ENCODE measurements at places on chromosomes 2 and 18. TPM values are rescaled to one million over a fixed set of nuclear protein-coding genes. Genes with fewer than 3 reads are reported as not detected.

GRCh38 chr18:52408800-52409302 is 68.9 kb downstream of the DCC start:
- H3K4me3 ChIP-seq = no peak overlapping the region
- no peaks in the 10 kb centered on the region for H3K4me1 ChIP-seq
- DNase-seq = no peak
- no peaks in the 10 kb centered on the region for H3K36me3 ChIP-seq
- no peaks in the 10 kb centered on the region for H3K27me3 ChIP-seq

DNA sequence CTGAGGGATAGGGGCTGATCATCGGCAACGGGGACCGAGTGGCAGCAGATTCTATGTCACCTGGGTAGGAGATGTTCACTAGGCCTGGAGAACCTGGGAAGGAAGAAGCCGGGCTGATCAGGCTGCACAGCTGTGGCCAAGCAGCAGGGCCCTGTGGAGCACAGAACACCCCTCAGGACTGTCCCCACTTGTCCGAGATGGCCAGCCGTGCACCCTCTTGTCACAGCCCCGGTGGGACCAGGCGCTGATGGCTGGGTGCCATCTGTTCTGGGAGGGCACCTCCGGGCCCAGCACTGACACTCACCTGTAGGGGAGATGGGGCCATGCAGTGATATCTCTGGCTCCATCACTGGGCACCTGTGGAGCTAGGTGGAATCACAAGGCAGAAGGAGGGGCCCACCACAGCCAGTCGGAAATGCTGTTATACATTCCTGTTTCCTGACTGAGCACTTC is 217.9 kb upstream of the RAB6C start:
- H3K36me3 ChIP-seq = no peaks in the 10 kb centered on the region
- no peaks in the 10 kb centered on the region for H3K4me1 ChIP-seq
- H3K4me3 ChIP-seq = no peak overlapping the region
- no peaks in the 10 kb centered on the region for H3K27me3 ChIP-seq

- no peak overlapping the region for H3K4me3 ChIP-seq
- H3K36me3 ChIP-seq = no peaks in the 10 kb centered on the region
- H3K27ac ChIP-seq = no peak overlapping the region
Observed at GRCh38 chr18:48050176-48050575, 119.7 kb upstream of the SMAD2 start.

GRCh38 chr18:25346561-25346960 is 5.4 kb downstream of the ZNF521 start:
- peaks cover 5% of the 10 kb centered on the region for H3K4me1 ChIP-seq
- no peak for DNase-seq
- no peak overlapping the region for H3K4me3 ChIP-seq

- no peaks in the 10 kb centered on the region for H3K4me1 ChIP-seq
- no peak overlapping the region for H3K27ac ChIP-seq
- peak; percentile 41 for DNase-seq
- H3K36me3 ChIP-seq = no peaks in the 10 kb centered on the region
- no peaks in the 10 kb centered on the region for H3K27me3 ChIP-seq
Observed at GRCh38 chr2:219997341-219997851, 370.0 kb downstream of the SLC4A3 start.

DNA sequence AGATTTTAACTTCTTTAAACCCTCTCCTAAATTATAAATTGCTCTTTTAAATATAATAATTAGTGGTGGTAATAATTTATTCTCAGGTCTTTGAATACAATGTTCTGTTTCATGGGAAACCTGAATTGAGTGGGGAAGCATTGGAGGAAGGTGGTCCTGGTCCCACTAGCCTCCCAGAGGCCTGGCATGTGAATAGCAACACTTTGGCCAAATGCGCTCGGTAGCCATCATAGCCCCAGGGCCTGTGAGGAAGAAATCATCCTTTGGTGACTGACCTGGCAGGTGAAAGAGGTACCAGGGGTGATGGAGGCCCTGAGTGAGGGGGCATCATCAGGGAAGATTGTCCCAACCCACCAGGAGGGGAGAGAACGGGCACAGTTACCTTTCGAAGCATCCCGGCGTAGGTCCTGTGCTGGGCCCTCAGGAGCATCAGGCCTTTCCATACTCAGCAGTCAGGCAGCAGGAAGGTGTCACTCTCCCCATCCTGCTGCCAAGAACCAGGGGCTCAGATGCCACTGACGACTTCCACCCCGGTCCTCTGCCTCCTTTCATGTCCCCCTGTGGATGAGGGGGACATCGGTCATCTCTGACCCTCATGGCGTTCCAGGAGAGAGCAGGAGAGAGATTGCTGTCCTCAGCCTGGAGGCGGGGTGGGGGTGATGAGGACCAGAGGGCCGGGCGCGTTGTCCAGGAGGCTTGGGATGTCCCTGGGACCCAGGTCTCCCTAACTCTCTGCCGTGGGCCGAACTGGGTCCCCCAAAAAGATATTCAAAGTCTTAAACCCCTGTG is 78.6 kb upstream of the HPCAL1 start:
- no peak for DNase-seq
- H3K4me3 ChIP-seq = no peak overlapping the region
- no peaks in the 10 kb centered on the region for H3K27me3 ChIP-seq
- no peaks in the 10 kb centered on the region for H3K36me3 ChIP-seq
- H3K27ac ChIP-seq = no peak overlapping the region

The CD8B gene
- not detected for total RNA-seq

- H3K27me3 ChIP-seq = no peaks in the 10 kb centered on the region
- H3K36me3 ChIP-seq = no peaks in the 10 kb centered on the region
- H3K4me1 ChIP-seq = peaks cover 55% of the 10 kb centered on the region
- H3K4me3 ChIP-seq = no peak overlapping the region
Observed at GRCh38 chr2:20565623-20566236, 85.2 kb downstream of the HS1BP3 start.

DNA sequence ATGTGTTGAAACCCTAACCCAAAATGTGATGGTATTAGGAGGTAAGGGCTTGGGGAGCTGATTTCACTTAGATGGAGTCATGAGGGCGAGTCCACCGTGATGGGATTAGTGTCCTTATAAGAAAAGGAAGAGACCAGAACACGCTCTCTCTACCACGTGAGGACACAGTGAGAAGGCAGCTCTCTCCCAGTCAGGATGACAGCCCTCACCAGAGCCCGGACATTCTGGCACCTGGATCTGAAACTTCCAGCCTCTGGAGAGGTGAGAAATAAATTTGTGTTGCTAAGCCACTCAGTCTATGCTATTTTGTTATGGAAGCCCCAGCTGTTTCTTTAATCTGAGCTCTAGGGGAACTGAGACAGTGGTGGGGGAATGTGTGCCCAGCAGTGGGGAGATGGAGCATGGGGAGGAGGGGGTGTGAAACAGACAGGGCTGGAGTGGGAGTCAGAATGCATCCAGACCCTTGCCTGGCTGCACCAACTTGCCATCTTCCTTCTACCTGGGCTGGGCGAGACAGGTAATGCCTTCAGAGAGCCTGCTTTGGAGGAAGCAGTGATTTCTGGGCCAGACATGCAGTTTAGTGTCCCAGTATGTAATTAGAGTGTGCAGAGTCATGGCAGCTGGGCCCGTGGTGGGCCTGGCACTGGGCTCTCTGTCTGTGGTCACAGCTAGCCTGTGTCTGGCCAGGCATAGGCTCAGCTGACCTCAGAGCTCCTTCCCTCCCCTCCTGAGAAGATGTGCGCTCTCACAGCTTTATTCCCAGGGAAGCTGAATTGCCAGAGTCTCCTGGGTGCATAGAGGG is 38.1 kb downstream of the RHOB start:
- no peaks in the 10 kb centered on the region for H3K36me3 ChIP-seq
- H3K27me3 ChIP-seq = no peaks in the 10 kb centered on the region
- DNase-seq = no peak
- H3K27ac ChIP-seq = no peak overlapping the region

- H3K27me3 ChIP-seq = no peaks in the 10 kb centered on the region
- no peak overlapping the region for H3K27ac ChIP-seq
- H3K4me3 ChIP-seq = no peak overlapping the region
- DNase-seq = no peak
- no peaks in the 10 kb centered on the region for H3K4me1 ChIP-seq
Observed at GRCh38 chr2:204437815-204438756, 107.2 kb upstream of the PARD3B start.

DNA sequence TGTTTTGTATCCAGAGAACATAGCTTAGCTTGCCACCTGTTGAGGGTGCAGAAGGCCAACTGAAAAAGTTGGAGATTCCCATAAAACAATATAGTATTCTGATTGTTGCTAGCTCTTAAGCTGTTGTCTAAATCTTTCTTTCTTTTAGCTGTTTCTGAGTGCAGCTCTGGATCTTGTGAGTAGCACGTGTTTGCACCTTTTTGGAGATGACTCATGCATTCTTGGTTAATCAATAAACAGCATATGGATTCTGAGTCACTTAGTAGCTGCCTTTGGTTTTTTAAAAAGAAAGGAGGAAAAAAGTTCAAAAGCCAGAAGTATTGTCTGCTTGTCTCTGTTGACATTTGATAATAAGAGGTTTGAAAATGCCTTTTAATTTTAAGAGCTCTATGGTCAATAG is 483.0 kb upstream of the FSIP2 start:
- no peaks in the 10 kb centered on the region for H3K36me3 ChIP-seq
- H3K4me1 ChIP-seq = no peaks in the 10 kb centered on the region
- DNase-seq = no peak
- no peak overlapping the region for H3K4me3 ChIP-seq
- H3K27ac ChIP-seq = no peak overlapping the region

DNA sequence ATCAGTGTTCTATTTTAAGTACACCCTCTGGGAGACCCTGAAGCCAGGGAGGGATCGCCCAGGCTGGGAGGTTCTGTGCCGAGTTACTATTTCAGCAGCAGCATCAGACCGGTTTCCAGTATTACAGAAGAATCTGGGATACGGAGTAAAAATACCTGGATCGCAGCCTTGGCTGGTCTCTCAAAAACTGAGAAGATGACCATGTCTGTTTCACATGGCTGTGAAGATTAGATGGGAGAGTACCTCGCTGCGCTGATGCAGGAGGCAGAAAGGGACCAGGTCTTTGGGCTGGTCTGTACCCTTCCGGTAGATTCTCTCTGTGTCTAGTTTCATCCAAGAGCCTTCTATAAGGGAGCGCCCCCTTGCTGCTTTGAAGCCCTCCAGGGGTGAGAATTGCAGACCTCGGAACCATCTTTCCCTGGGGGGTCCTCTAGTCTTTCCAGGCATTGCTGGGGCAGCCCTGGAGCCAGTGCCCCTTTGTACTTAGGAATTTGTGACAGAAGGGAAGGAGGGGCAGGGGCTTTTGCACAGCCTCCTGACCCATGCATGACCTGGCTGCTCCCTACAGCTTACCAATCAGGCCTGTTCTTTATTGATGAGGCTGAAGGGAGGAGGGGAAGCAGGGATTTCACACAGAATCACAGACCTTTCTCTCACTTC is 56.3 kb upstream of the MAPRE3 start:
- H3K36me3 ChIP-seq = no peaks in the 10 kb centered on the region
- peaks cover 42% of the 10 kb centered on the region for H3K27me3 ChIP-seq
- no peak overlapping the region for H3K4me3 ChIP-seq
- no peaks in the 10 kb centered on the region for H3K4me1 ChIP-seq
- H3K27ac ChIP-seq = no peak overlapping the region

DNA sequence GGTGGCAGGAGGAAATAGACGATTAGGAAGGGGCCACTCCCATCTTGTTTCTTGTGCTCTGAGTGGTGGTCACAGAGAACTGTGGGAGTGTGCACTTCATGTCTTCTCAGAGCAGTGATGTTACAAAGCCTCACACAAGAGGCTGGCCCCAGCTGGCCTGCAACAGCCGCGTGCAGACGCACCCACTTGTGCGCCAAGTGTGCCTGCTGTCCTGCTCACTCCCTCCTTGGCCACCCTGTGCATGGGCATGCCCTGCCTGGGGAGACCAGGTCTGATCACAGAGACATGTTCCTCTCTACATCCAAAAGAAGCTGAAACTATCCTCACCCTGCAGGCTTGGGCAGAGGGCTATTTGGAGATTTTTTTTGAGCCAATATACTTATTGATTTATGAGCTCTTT is 108.4 kb downstream of the MRO start:
- H3K4me1 ChIP-seq = no peaks in the 10 kb centered on the region
- H3K4me3 ChIP-seq = no peak overlapping the region
- no peak for DNase-seq
- H3K27me3 ChIP-seq = no peaks in the 10 kb centered on the region
- H3K36me3 ChIP-seq = no peaks in the 10 kb centered on the region
- no peak overlapping the region for H3K27ac ChIP-seq

- H3K27ac ChIP-seq = no peak overlapping the region
- H3K4me3 ChIP-seq = no peak overlapping the region
- no peaks in the 10 kb centered on the region for H3K27me3 ChIP-seq
- DNase-seq = no peak
- no peaks in the 10 kb centered on the region for H3K4me1 ChIP-seq
Observed at GRCh38 chr2:13504808-13505207, 788.1 kb downstream of the TRIB2 start.

GRCh38 chr2:189500456-189501160 is 59.3 kb downstream of the WDR75 start:
- DNase-seq = no peak
- H3K27me3 ChIP-seq = no peaks in the 10 kb centered on the region
- H3K36me3 ChIP-seq = no peaks in the 10 kb centered on the region
- H3K4me1 ChIP-seq = 0 out of 2 replicates have a peak, but pooled peaks cover 3% of the 10 kb centered on the region

The ALPP gene
- total RNA-seq = 0.08 TPM

- no peak for DNase-seq
- H3K4me1 ChIP-seq = no peaks in the 10 kb centered on the region
- no peak overlapping the region for H3K27ac ChIP-seq
- peaks cover 2% of the 10 kb centered on the region for H3K27me3 ChIP-seq
Observed at GRCh38 chr2:8580316-8581233, 101.3 kb upstream of the ID2 start.

The CLIP4 gene
- 19.6 TPM for total RNA-seq

DNA sequence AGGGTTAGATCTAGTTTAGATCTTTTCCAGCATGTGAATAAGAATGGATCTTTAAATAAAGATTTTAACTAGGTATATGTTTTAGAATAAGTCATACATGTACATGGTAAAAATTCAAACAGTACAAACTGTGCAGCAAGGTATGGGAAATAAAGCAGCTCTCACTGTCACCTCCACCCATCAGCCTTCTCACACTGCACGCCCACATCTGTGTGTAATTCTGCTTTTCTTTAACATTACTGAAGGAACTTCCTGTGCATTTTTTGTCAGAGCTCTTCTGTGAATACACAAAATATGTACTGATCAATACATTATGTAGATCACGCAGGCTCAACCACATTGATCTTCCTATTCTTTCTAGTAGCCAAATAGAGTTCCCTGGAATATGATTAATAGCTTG is 3.4 kb downstream of the CASP8 start:
- H3K27me3 ChIP-seq = no peaks in the 10 kb centered on the region
- DNase-seq = no peak
- H3K4me3 ChIP-seq = no peak overlapping the region
- no peak overlapping the region for H3K27ac ChIP-seq

The ABHD3 gene
- total RNA-seq = 13.2 TPM

GRCh38 chr2:104444392-104444791 is 409.5 kb upstream of the POU3F3 start:
- no peaks in the 10 kb centered on the region for H3K36me3 ChIP-seq
- no peaks in the 10 kb centered on the region for H3K27me3 ChIP-seq
- no peak overlapping the region for H3K27ac ChIP-seq
- DNase-seq = peak; percentile 34
- no peak overlapping the region for H3K4me3 ChIP-seq

The COL3A1 gene
- 19.3 TPM for total RNA-seq
